Activated naive CD8-positive, alpha-beta T cell treated with anti-CD3 and anti-CD28 coated beads, Interleukin-2, amount 10 ng/mL, durations not matched to agents 7 days and 5 days (primary cell): ENCODE measurements at places on chromosomes 2 and 18.

DNA sequence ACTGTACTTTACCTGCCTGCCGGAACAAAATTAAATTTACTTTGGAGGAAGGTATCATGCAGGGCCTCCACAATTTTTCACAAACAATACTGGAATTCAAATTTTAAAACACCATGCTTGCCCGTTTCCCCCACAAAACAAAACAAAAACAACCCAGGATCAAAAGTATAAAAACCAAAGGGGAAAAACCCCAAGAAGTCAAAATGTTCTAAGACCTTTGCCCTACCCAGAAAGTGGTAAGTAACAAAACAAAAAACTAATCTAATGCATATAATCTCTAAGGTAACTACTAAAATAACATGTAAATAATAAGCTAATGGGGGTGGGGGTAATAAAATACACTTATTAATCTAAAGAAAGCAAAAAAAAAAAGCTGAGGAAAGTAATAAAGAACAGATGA, 60.5 kb downstream of the CUL3 start:
- DNase-seq, result no peak

GRCh38 chr18:57806978-57807285, 3.8 kb upstream of the ATP8B1 start:
- no peak for DNase-seq

DNA sequence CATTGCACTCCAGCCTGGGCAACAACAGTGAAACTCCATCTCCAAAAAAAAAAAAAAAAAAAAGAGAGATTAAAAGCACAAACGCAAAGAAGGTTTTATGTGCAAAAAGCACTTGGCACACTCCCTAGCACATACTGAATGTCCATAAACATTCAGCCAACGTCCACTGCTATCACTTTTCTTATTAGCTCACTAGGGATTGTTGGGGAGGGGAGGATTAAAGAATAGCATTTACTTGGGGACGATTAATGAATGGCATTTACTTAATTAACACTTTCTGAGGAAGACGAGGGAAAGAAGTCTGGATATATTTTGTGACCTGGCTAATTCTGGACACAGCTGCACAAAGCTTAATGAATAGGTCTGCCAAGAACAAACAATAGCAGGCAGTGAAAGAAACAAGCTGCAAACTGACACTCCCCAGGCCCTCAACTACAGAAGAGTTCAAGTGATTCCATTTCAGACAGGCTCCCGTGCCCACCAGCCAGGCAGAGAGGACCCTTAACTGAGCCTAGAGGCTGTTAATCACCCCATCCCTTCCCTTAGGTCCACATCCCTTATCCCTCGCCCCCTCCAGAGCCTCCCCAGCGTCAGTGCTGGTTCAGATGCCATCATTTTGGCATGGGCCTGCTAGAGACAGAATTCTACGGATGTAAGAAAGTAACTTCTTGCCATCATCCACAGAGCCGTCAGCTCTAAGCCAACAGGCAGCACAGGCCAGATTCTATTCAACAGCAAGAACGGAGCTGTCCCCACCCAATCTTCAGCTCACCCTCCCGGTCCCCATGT, 7.4 kb downstream of the CYB5A start:
- DNase-seq, result no peak

DNA sequence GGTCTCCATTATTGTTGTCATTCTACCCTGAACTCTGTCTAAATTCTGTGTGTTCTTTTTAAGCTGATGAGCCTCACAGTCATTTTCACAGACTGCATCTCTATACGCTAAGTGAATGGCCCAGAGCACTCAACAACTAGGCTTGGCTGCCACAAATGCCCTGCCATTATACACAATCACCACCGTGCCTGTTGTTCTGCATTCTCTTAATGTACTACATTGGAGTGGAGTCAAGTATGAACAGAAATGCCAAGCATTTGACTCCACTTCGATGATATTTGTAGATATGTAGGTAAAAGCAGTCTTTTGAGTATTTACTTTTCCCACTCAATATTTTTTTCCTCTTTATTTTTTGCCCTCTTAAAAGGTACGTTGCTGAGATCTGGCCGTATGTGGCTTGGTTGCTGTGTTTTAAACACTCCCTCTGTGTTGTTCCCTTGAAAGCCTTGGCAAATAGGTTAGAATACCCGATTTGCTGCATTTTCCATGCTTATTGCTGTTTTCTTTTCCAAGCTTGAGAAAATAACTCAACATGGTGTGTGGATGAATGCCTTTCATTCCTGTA, 36.2 kb upstream of the TMEFF2 start:
- no peak for DNase-seq

GRCh38 chr2:237475704-237476141, 11.3 kb upstream of the MLPH start:
- DNase-seq, result no peak

- no peak for DNase-seq
These were observed 11.3 kb upstream of the OXER1 start for GRCh38 chr2:42775186-42775585.

DNA sequence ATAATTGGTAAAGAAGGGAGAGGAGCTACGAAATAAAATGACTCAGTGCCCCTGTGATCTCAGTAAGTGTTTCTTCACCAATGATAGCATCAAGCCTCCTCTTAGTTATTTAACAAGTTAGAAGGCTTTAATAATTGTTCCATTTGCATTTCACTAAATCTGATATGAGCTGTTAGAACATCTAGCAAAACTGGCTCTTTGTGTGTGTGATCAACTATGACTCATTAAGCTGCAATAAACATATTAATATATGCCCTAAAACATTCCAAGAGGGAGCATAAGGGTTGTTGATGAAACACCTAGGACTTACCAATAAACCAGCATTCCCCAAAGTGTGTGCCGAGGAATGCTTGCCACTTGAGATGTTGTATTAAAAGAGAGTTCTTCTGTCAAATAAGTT, 115.2 kb downstream of the OSBPL6 start:
- no peak for DNase-seq

DNA sequence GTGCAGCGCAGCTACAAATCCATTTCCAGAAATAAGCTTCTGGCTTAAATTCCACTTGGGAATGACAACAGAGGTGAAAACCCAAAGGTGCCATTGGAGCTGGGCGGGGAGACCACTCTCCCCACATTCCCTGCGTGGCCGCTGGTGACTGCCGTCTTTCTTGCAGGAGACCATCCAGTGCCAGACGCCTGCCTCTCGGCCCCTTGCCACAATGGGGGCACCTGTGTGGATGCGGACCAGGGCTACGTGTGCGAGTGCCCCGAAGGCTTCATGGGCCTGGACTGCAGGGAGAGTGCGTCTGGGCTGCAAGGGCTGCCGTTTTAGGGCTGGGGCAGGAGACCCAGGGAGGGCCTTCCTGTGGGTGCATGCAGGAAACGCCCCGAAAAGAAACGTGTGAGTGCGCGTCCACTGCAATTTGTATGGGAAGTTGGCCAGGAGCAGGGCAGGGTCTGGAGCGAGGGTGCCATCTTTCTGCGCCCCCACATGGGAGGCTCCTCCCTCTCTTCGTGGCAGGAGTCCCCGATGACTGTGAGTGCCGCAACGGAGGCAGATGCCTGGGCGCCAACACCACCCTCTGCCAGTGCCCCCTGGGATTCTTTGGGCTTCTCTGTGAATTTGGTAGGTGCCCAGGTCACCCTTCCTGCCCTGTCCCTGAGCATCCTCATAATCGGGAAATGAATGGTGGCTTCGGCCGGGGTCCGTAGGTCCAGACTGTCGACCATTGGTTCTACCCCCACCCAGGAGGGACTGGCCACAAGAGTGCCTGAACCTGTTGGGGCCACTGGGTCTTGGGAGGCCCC, 49.9 kb downstream of the SNED1 start:
- no peak for DNase-seq

DNA sequence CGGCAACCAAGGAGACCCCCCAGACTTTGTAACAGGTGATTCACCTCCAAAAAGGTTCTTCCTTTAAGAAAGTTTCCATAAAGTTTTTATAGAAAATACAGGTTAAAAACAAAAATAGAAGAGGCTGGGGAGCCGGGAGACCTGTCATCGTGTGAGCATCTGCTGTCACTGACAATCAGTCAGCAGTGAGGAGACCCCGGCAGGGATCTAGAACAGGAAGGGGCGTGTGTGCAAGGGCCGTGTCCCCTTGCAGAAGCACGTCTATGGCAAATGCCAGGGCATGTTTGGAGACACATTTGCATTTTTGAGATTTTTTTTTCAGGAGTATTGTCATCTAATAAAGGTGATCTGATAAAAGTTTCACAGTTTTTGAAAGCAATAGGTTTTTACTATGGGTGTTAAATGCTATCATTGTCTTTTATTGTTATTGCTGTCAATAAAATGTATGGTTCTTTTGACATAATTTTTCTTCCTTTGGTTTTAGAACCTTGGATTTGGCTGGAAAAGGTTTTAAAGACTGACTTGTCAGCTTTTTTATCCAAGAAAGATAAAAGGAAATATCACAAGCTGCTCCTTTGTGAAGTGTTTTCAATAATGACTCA, 52.1 kb downstream of the MTCL1 start:
- no peak for DNase-seq

DNA sequence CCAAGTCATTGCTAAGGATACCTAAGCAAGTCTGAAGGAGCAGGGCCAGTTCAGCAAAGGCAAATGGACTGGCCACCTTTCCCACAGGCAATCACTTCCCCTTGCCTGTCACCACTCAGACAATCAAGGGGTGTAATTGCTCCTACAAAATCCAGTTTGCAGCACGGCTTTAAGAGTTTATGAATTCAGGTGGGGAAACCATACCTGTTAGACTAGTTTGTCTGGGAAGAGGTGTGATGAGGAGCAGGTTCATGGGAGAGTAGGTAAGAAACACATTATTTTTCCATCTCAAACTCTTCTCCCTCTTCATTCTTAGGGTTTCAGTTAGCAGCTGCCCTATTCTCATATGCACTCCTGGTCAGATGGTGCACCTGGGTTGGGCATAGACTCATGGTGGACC, 102.5 kb downstream of the EVA1A start:
- DNase-seq, result no peak

DNA sequence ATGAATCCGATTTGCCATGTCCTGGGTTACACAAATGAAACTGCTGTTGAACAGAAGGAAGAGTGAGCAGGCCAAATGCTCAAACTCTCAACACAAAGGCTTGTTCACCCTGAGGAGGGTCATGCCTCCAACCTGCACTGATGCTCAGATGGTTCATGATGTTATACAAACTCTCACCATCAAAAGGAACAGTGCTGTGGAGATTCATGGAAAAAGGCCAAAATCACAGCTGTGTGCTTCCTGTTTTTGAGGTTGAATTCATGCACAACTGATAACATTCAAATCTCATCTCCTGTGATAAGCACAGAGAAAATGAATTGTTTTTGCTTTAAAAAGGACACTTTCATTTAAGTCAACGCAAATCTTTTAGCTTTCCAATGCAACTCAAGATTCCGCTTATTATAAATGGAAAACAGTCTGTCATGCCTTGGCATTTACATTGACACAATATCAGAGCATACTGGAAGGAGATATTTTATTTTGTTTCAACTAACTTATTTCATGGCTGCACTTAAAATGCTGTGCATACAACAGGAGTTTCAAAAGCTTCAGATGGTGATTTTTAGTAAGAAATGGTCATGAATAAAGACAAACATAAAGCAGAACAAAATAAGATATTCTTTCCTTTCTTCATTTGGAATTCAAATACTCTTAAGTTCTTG, 22.2 kb upstream of the TTN start:
- no peak for DNase-seq

DNA sequence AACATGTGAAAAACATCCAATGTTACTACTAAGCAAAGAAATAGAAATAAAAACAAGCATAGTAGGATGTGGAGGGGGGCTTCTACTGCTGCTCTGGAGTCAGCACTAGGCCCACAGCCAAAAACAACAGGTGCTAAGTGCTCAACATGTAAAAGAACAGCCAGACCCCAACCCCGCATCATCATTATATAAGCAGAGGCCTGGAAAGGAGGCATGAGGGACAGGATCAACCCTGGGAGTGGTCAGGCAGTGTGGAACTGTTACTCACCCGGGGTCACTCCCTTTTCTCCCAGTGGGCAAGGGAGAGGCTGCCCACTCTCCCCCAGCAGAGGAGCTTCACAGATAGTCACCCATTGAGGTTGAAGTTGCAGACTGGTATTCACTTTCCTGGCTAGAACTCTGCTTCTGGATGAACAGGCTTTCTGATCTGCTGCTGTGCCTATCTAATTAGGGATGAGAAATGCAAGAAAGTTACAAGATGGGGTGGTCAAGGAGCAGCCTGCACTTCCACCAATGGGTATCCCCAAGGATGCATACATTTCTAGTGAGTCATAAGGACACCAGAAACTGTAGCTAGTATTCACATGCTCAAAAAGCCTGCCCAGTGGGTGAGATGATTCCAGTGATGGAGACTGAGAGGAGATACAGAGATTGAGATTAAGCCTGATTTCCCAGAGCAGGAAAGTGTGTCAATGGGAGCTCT, 480.1 kb upstream of the TCF4 start:
- no peak for DNase-seq

- no peak for DNase-seq
These were observed 26.8 kb downstream of the PKDCC start for GRCh38 chr2:42074661-42075060.

DNA sequence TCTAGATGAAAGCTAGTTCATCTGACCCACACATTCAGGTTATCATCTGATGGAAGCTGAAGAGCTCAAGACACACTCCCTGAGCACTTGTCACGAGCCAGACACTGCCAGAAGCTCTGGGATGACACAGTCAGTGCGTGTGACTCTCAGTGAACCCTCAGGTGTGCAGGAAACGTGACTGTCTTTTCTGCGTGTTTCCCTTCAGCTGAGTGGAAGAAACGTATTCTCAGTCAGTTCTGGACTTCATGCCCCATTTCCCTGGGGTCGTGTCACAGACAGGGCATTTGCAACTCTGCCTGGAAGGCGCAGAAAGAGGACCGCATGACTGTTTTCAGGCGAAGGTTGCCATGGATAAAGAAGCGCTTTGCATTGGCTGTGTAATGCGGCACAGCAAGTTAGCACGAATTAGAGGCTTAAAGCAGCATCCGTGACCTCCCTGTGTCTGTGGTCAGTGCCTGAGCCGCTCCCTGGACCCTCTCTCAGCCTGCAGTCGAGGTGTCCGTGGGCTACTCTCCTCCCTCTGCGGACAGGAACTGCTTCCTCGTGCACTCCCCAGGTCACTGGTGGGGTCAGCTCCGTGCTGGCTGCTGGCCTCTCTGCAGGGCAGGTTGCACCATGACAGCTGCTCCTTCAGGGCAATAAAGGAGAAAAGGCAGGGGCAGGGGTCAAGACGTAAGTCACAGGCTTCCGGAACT, 3.3 kb upstream of the ALLC start:
- no peak for DNase-seq
